ENCODE measurements at places on chromosomes 12 and 14. TPM values are rescaled to one million over a fixed set of nuclear protein-coding genes. Genes with fewer than 3 reads are reported as not detected.

GRCh38 chr12:66693901-66694513 is 15.1 kb upstream of the GRIP1 start:
- no peak overlapping the region for H3K4me3 ChIP-seq
- no peak overlapping the region for H3K27ac ChIP-seq
- H3K4me1 ChIP-seq: no peaks in the 10 kb centered on the region
- no peaks in the 10 kb centered on the region for H3K27me3 ChIP-seq

- no peaks in the 10 kb centered on the region for H3K27me3 ChIP-seq
- peak overlapping the region; percentile 50 for H3K27ac ChIP-seq
- H3K36me3 ChIP-seq: no peaks in the 10 kb centered on the region
- no peak overlapping the region for H3K4me3 ChIP-seq
- DNase-seq: no peak
- peaks cover 17% of the 10 kb centered on the region for H3K4me1 ChIP-seq
Measured at GRCh38 chr14:39381366-39381765, 50.9 kb downstream of the FBXO33 start.

Gene CIROP
- 0.06 TPM for total RNA-seq

Gene ADCY6
- 22.4 TPM for total RNA-seq

Gene RHEBL1
- 6.0 TPM for total RNA-seq

Gene SYNDIG1L
- 0.40 TPM for total RNA-seq

Gene NTF3
- 11.0 TPM for total RNA-seq
